Suprapubic skin (tissue), 4 donors: ENCODE measurements at places on chromosomes 11 and 22.

DNA sequence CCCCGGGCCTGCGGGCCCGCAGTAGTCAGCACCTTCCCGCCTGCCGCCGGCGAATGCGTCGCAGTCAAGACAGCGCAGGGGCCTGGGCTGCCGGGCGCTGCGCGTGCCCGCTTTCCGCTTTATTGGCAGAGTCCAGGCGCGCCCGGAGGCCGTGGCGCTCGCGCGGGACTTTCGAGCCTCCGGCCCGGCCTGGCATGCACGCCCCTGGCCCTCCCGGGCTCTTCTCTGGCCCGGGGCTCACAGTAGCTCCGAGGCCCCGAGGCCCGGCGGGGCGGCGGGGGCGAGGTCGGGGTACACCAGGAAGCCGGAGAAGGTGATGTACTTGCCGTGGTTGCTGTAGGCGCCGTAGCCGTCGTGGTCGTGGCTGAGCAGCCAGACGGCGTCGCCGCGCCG lies 3.1 kb downstream of the FAM180B start:
- DNase-seq, result no peak

DNA sequence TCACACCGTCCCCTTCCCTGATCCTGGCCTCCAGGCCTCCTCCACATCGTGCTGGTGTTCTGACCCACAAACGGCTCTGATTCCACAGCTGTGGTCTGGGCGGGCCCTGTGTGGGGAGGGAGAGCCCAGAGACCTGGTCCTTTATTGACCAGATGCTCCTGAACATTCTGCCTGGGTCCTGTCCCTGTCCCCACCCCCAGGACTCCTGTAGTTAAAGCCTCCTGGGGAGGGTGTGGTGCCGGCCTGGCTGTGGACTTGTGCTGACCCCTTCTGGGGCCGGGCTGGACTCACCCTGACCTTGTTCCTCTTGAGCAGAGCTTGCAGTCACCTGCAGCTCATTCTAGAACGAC lies 128.7 kb downstream of the CTTN start:
- DNase-seq, result no peak

DNA sequence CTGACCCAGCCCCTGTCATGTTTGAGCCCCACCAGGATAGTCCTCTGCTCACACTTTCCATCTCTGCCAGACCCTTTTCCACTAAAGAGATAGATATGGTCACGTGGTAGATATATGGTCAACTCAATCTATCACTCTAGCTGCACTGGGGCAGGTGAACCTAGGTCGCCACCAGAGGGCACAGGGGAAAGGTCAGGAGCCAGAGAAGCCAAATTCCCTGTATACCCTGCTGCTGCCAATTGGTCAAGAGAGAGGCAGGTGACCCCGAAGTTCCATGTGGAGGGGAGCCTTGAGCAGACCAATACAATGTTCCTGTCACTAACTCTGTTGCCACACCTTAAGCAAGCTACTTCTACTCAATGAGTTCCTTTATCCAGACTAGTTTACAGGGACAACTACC lies 101.1 kb upstream of the GALNT18 start:
- no peak for DNase-seq

- DNase-seq, result no peak
Measured at GRCh38 chr11:14546672-14547071, 26.5 kb upstream of the PSMA1 start.

DNA sequence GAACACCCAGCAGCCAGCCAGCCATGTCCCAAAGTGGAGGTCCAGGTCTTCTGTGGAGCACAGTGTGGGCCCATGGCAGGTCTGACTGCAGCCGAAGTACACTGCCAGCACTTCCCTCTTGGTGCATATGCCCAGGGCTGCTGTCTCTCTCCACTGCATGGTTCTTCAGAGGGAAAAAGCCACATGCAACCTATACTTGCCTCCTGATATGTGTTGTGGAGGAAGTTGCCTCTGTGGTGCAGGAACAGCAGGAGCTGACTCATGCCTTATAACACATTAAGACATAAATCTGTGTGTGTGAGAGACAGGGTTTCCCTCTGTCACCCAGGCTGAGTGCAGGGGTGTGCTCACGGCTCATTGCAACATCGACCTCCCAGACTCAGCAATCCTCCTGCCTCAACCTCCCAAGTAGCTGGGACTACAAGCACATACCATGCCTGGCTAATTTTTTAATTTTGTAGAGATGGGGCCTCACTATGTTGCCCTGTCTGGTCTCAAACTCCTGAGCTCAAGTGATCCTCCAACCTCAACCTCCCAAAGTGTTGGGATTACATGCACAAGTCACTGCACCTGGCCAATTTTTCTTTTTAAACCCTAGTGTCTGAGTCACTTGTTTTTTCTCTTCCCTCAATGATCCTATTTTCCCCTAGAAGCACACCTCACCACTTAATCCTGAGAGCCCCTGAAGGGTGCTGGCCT lies 98.8 kb downstream of the MPPED2 start:
- DNase-seq, result no peak

GRCh38 chr11:107951155-107951554 lies 22.9 kb downstream of the RAB39A start:
- DNase-seq, result no peak

DNA sequence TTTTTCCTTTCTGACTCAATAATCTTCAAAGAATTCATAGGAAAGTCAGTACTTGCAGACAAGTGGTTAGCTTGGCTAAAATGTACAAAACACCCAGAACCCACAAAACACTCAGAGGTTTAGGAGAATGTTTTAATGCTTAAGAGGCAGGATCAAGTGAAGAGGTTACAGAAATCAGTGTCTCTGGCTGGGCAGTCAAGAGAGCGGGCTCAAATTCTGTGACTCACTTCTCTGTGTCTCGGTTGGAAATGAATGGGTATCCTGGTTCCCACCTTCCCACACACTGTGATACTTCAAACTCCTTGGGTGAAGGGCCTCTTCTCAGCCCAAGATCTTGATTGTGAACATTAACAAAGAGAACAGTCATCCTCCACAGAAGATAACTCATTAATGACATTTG lies 3.8 kb downstream of the MPEG1 start:
- DNase-seq, result no peak
